ENCODE measurements at places on chromosomes 7 and 10.

- no peak overlapping the region for H3K27ac ChIP-seq
- H3K36me3 ChIP-seq = no peaks in the 10 kb centered on the region
- H3K4me3 ChIP-seq = peak overlapping the region; percentile 77
- peaks cover 19% of the 10 kb centered on the region for H3K27me3 ChIP-seq
These were observed 35.3 kb upstream of the SEPHS1 start for GRCh38 chr10:13383399-13383761.

DNA sequence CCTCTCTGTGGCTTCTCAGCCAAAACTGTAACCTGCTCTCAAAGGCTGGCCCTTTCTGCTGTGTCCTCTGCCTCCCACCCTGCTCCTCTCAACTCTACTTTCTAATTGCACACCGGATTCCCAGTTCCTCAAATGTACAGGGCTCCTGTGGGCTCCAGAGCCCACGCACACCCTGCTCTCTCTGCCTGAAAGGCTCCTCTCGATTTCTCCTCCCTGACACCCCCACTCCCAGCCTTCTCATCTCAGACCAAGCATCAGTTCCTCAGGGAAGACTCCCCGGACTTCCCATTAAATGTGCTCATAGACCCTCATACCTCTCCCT is 111.7 kb upstream of the STEAP1B start:
- H3K27me3 ChIP-seq = no peaks in the 10 kb centered on the region
- H3K36me3 ChIP-seq = no peaks in the 10 kb centered on the region

DNA sequence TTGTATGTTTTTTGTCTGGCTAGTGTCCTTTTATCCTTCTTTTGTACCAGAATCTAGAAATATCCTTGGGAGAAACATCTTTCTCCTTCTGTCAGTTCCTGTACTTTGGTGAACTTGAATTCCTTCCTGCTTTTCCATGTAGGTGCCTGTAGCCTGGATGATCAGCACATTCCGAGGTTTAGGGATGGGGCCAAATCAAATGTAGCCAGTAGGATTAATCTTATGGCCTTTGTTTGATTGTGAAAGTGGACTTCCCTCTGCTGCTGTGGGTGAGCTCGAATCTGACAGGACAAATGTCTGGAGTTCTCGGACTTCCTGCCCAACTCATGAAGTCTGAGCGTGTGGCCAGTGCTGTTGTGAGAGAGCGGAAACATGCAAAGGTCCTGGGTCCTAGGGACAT is 33.2 kb upstream of the NAMPT start:
- H3K27ac ChIP-seq = no peak overlapping the region
- H3K4me3 ChIP-seq = no peak overlapping the region
- H3K36me3 ChIP-seq = no peaks in the 10 kb centered on the region
- no peak for DNase-seq
- H3K27me3 ChIP-seq = no peaks in the 10 kb centered on the region

- DNase-seq = no peak
- H3K36me3 ChIP-seq = no peaks in the 10 kb centered on the region
- H3K4me1 ChIP-seq = no peaks in the 10 kb centered on the region
- no peak overlapping the region for H3K27ac ChIP-seq
These were observed 41.1 kb downstream of the SP4 start for GRCh38 chr7:21468969-21469368.

GRCh38 chr7:148398844-148399365 is 191.7 kb upstream of the C7orf33 start:
- no peak overlapping the region for H3K27ac ChIP-seq
- no peaks in the 10 kb centered on the region for H3K27me3 ChIP-seq
- H3K36me3 ChIP-seq = no peaks in the 10 kb centered on the region
- H3K4me3 ChIP-seq = no peak overlapping the region

DNA sequence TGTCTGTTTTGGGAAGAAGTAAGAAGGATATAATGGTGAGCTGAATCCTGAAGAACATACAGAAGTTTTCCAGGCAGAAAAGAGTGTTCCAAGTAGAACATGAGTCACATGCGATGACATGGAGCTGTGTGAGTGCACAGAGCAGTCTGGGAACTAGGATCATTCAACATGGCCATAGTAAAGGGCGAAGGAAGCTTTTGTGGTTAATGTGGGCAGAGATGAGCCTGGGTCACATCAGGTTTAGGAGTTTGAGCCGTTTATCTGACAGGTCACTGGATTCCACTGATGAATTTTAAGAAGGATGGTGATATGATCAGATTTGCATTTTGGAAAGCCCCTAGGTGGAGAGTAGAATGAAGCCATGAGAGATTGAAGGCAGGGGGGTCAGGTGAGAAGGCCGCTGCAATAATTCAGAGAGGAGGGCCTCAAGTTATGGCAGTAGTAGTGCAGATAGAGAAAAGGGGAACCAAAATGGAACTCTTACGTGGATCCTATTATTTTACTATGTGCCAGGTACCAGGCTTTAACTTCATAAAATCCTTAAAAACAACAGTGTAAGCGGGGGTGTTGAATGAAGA is 171.3 kb downstream of the RNLS start:
- H3K27ac ChIP-seq = no peak overlapping the region
- H3K36me3 ChIP-seq = no peaks in the 10 kb centered on the region
- H3K27me3 ChIP-seq = no peaks in the 10 kb centered on the region
- H3K4me1 ChIP-seq = peaks cover 4% of the 10 kb centered on the region

DNA sequence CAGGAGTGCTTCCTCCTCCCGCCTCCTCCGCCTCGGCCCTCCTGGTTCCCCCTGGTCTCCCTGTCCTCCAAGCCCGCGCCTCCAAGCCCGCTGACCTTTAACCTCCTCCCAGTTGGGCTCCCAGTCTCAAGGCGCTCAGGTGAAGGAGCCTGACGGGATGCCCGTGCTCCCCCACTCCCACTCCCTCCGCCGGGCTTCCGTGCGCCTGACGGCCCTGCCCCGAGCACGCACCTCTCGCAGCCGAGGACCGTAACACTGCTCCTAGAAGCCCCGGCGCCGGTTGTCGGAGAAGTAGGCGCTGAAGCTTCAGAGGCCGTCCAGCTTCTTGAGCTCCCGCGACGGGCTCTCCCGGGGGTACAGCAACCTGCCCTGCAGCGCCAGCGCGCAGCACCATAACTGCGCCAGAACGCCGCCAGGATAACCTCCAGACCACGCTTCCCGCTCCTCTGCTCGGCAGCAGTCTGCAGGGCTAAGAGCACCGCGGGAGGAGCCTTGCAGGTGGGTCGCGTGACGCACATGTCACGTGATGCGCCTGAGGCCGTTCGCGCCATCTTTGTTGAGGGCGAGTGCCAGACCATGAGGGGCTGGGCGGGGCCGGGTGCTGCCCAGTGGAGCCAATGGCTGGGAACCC is 71.0 kb upstream of the ZNF479 start:
- no peaks in the 10 kb centered on the region for H3K4me1 ChIP-seq
- H3K27ac ChIP-seq = no peak overlapping the region

- no peak overlapping the region for H3K4me3 ChIP-seq
- DNase-seq = no peak
- H3K4me1 ChIP-seq = peaks cover 96% of the 10 kb centered on the region
These were observed 128.9 kb downstream of the CELF2 start for GRCh38 chr10:11146402-11147171.

DNA sequence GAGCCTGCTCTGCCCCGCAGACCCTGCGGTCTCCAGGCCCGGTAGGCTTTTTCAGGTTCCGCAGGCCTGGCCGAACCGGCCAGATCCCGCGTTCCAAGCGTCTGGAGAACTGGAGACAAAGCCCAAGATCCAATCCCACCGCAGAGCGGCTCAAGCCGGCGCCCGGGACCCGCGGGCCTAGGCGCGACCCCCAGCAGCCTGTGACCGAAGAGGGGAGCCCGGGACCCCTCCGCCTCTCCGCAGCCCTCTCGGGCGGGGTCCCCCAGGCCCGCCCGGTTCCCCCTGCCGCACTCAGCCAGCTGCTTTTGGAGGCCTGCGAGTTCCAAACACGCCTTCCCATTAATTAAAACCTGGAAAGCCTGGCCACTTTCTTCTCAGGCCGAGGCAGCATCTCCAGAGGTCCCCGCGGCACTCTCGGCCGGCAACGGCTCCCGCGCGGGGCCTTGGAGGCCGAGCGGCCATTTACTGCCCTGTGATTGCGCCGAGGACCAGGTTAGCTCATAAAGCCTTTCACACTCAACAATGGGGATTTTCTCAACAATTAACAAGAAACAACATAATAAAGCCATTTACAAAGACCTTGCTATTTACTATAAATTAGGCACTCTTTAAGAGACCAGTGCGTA is 16.7 kb downstream of the SKIDA1 start:
- no peak overlapping the region for H3K27ac ChIP-seq
- H3K4me1 ChIP-seq = peaks cover 15% of the 10 kb centered on the region
- no peaks in the 10 kb centered on the region for H3K27me3 ChIP-seq
- no peaks in the 10 kb centered on the region for H3K36me3 ChIP-seq
- no peak for DNase-seq

- H3K36me3 ChIP-seq = no peaks in the 10 kb centered on the region
- H3K27me3 ChIP-seq = no peaks in the 10 kb centered on the region
These were observed 101.9 kb downstream of the LRRN3 start for GRCh38 chr7:111192614-111193413.

DNA sequence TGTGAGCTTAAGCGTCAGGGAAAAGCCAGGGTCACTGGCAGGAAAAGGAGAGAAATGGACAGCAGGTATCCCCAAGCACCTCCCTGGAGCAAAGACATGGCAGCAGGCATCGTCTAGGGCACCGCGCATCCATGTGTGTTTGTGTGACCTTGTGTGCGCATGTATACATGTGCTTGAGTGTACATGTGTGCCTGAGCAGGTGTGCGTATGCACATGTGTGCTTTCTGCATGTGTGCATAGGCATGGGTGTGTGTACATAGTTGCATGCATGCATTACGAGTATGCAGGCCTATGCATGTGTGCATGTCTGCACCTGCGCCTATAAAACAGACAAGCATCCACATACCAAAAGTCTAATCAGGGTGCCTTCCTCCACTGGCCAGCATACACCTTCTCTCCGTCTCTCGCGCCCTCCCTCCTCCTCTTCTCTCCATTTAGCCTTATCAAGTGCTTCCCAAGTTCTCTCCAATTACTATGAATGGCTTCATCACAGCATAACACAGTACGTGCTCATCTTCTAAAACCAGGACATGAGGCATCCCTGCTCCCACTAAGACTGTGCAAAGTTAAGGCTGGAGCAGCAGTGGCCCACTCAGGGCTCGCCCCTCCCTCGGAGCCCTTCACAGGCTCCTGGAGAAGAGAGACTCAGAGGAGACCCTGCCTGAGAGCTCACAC is 30.6 kb downstream of the RASGEF1A start:
- peaks cover 10% of the 10 kb centered on the region for H3K4me1 ChIP-seq
- H3K36me3 ChIP-seq = no peaks in the 10 kb centered on the region
- H3K27me3 ChIP-seq = no peaks in the 10 kb centered on the region
- DNase-seq = no peak
- no peak overlapping the region for H3K27ac ChIP-seq

DNA sequence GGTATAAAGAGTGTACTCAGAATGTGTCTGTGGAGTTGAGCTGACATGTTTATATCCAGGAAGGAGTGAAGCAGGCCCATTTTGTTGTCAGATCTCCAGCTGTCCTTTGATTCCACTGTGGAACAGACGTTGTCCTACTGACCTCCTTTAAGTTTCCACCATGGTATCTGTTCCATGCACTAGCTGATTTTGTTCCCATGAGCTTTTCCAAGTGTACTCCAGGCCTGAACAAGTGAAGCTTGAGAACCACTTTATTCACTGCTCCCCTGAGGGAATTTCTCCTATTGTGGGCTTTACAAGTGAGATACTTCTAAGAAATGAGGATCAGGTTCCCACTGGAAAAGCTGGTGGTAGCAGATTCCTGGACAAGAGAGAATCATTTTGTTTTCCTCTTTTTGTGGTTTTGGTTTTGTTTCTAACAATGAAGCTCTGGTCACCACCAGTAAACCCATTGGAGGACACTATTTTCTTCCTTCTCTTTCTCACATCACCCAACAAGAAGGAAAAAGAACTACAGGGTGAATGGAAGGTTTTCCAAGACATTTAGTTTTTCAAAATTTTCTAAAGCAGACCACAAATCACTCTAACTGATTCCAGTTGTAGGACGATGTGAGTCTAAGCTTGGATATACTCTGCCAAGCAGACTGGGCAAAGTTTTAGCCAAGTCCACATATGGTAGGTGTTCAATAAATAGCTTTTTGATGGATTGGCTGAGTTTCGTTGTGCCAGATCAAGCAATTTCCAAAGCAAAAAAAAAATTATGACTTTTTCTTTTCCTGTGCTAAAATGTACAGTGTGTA is 144.2 kb downstream of the JCAD start:
- no peak overlapping the region for H3K4me3 ChIP-seq
- H3K27me3 ChIP-seq = no peaks in the 10 kb centered on the region
- H3K4me1 ChIP-seq = peaks cover 21% of the 10 kb centered on the region
- no peaks in the 10 kb centered on the region for H3K36me3 ChIP-seq

DNA sequence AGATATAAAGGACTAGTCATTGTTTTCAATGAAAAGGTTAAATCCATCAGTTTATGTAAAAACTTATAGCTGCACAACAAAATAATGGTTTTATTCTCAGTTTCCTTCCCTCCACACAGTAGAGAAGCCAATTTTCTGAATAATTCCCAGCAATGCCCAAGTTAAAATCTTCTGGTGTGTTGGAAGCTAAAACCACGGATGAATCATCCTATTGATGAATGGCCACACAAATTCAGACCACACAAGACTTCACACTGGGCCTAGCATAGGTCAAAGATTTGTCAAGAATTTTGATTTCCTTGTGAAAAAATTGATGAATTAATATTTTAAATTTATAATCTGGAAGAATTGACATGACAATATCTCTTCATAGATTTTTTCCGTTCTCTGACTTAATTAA is 617.6 kb downstream of the INHBA start:
- no peaks in the 10 kb centered on the region for H3K36me3 ChIP-seq
- H3K27me3 ChIP-seq = no peaks in the 10 kb centered on the region
- no peaks in the 10 kb centered on the region for H3K4me1 ChIP-seq
- H3K4me3 ChIP-seq = no peak overlapping the region
- H3K27ac ChIP-seq = no peak overlapping the region
- DNase-seq = no peak

DNA sequence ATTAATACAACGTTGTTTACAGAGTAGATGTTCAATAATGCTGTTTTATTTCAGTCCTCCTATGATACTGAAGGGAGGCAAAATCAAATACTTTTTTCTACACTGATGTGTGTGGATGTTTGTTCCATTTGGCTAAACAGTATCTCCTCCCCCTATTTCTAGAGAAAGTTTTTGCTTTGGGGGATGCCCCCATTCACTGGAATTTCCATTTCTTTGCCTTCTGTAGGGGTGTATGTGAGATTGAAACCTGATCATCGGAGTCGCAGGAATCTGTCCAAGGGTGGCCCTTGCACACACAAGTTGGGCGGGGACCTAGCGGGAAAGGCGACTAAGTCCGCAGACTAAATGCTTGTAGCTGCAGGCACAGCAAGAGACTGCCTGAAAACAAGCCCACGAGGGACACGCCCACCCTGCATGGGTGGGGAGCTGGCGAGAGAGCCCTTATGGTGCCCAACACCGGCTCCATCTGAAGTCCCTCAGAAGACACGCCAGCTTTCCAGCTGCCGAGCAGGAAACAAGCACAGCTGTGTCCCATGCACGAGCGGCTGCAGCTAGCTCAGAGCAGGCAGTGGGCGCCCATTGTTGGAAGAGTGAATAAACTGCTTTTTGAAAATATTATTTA is 58.0 kb downstream of the ESYT2 start:
- H3K4me1 ChIP-seq = no peaks in the 10 kb centered on the region
- no peak overlapping the region for H3K4me3 ChIP-seq
- H3K27ac ChIP-seq = no peak overlapping the region
- H3K27me3 ChIP-seq = no peaks in the 10 kb centered on the region
